ENCODE measurements at places on chromosomes 6 and 20.

DNA sequence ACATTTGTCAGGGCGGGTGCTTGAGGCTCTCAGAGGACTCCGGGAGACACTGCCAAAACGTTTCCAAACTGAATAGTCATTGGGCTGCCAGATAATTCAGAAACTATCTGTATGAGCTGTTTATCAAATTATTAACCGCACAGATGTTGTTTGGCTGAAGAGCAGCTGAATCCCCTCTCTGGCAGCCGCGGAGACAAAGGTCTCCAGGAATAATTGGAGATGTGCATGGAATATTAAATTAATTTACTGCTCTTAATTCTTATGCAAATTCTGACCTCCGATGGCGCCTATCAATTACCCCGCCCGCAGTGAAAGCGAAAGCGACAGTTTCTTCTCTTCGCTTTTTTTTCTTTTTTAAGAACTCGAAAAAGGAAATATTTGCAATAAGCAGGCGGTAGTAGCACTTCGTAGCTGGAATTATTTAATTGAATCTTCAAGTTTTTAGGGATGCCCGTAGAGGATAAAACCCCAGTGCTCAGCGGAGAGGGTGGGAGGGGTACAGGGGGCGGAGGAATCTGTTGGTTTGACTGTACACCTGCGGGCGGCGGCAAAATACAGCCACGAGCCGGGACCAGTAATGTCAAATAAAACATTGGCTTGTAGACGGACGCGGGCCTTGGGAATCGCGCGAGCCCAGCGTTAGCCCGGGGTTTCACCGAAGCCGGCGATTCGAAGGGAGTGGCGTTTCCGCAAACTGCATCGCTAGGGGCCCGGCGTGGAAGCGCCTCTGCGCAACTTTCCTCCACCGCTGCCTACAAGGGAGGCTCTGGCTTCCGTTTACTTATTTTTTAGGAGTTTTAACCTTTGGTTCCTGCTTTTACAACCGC is 6.2 kb downstream of the LINC00237 start:
- no peak for DNase-seq

GRCh38 chr6:156953479-156954146 is 176.4 kb downstream of the ARID1B start:
- no peak for DNase-seq

DNA sequence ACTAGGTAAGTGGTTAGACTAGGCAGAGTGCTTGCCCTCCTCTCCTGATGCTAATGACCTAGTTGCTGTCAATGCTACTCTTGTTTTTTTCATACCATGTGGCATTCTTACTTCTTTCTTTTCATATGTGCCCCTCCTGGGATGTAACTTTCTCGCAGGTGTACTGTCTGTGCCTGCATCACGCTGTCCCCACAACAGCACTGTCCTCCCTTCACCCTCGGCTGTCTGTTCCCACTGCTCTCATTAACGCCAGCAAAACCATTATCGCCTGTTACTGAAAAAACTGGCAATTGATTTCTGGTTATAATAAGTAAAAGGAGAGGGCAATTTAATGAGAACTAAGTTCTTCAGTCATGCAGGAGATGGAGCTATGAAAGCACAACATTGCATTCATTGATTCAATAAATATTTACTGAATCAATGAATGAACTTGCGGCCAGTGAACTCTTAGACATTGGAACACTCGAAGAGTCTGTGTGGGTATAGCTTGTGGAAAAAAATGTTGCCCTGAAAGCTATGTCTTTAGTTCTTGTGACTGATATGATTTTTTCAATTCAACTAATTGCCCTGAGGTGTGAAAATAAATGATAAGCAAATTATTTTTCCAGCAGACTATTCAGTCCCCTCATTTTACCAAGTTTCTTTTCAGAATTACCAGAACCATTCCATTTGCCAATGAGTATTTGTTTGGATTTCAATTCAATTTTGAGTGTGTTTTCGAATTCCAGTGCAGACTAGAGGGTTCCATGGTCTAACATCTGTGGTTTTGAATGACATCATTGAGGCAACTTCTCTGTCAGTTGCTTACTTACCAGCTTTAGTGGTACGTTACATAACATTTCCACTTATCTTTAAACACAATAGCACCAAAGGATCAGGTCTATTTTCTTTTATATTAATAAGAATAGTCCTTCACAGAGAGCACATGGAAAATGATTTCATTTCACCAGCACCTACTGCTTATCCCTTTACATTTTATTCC is 2.1 kb downstream of the SLC17A4 start:
- no peak for DNase-seq

GRCh38 chr6:11925805-11926204 is 86.3 kb upstream of the HIVEP1 start:
- DNase-seq: no peak

GRCh38 chr6:133218852-133219251 is 22.3 kb upstream of the EYA4 start:
- no peak for DNase-seq

- DNase-seq: no peak
Measured at GRCh38 chr6:34385793-34386195, 6.7 kb downstream of the NUDT3 start.

GRCh38 chr6:13384506-13384905 is 56.2 kb upstream of the TBC1D7 start:
- no peak for DNase-seq

- DNase-seq: no peak
Measured at GRCh38 chr6:157090736-157091135, 232.6 kb downstream of the TMEM242 start.

DNA sequence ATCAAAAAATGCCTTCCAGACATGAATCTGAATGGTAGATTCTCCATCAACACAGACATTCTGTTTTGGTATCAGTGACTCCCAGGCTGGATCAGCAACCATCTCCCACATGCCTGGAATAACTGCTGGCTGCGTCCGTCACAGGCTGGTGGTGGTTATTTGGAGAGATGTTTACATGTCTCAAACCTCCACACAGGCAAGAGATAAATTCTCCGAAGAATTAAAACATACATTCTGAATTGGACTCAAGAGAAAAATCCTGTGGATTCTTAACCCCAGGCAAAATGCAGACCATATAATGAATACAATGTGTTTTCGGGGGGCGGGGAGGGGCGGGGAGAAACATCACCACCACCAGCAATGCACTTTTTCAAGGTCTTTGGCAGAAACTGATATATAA is 108.2 kb downstream of the THBS2 start:
- DNase-seq: no peak

DNA sequence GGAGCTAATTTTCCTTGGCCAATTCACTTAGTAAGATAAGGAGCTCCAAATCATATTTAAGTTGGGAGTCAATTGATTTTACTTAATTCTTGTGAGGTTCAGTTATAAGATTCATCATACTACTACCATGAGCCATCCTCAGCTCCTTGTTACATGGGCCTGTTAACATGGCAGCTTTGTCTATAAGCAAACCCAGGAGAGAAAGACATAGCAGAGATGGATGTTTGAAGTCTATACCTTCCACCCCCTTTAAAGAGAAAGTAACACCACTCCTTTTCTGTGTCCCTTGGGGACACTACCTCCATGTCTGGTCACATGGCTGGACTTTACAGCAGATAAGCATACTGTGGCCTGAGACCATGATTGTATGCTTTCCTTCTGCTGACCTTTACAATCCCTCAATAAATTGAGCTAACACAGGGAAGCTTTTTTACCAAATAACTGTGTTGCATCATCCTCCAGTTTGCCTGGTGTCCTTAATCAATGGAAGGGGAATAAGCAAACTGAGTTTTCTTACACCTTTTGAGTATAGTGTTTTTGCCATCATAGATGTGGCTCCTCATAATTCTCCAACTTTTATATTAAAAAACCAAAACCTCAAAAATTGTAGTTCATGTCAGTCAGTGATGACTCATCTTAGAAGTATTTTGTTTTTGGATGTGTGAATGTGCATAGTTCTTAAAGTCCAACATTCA is 9.8 kb upstream of the ZNFX1 start:
- no peak for DNase-seq

DNA sequence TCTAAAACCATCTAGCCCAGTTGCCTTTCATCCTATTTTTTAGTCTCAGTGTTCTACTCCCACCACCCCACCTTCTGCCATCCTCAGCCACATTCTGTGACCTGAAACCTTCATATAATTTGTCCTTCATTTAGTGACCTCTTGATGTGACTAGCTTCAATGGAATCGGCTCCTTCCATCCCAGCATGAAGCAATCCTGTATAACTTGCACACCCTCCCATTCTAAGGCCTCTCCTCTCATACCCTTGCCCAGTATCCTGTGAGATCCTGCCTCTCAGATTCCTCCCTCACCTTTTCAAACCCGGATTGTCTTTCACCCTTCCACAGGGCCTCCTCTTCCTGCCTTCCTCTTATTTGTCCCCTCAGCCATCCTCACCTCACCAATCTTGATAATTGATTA is 3.1 kb downstream of the ZNF76 start:
- DNase-seq: no peak
